Left ventricle myocardium superior (tissue), 1 donor: ENCODE measurements at places on chromosomes 3 and 15.

GRCh38 chr3:144112036-144112435, 140.4 kb downstream of the DIPK2A start:
- no peak for DNase-seq

GRCh38 chr3:126124896-126125295, 41.0 kb upstream of the SLC41A3 start:
- no peak for DNase-seq

- DNase-seq, result peak; percentile 48
These were observed 115.3 kb downstream of the MEGF11 start for GRCh38 chr15:66138096-66138783.

DNA sequence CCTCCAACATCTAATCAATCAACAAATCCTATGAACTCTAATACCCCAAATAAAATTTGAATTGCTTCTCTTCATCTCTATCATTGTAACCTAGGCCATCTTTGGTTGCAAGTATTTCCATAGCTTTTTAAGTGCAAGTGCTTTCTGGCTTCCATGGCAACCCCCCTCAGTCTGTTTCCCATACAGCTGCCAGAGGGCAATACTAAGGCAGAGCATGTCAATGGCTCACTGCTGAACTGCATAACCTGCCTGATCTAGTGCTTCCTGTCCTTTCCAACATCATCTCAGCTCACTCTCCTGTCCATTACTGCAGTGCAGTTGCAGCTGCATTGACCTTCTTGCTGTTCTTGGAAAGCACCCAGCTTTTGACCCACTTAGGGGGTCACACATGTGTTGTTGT, 198.4 kb downstream of the WNT5A start:
- no peak for DNase-seq

- DNase-seq, result no peak
These were observed 1.1 kb upstream of the VIPR1 start for GRCh38 chr3:42501321-42501680.

DNA sequence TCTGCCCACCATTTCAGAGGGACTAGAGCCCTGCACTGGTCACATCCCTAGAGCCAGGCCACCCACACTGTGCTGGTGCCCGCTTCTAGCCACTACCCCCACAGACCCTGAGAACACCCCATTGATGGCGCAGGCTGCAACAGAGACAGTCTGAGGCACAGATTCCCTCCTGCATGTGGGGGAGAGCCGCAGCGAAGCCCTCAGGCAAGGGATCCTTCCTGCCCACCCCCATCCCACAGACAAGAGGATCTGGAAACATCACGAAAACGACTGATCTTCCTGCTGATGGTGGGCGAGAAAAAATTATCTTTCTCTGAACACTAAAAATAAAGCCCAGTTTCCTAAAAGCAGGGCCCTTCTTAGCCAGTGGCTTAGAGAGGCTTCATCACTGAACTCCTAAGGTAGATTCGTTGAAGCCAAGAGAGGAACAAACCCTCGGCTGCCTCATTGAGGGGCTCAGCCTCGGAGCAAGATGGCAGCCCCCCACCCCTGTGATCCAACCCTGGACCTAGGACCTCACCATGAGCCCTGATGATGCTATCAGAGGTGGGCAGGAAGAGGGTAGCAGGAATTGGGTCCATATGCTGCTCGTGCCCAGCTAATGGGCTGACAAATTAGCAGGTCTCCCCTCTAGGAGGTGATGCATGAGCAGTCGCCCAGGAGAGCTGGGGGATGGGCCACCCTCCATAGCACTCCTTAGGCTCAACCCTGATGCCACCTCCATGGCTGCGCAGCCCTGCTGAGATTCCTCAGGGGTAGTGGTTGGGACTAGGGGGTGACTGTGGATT, 54.5 kb downstream of the CACNA2D2 start:
- no peak for DNase-seq

DNA sequence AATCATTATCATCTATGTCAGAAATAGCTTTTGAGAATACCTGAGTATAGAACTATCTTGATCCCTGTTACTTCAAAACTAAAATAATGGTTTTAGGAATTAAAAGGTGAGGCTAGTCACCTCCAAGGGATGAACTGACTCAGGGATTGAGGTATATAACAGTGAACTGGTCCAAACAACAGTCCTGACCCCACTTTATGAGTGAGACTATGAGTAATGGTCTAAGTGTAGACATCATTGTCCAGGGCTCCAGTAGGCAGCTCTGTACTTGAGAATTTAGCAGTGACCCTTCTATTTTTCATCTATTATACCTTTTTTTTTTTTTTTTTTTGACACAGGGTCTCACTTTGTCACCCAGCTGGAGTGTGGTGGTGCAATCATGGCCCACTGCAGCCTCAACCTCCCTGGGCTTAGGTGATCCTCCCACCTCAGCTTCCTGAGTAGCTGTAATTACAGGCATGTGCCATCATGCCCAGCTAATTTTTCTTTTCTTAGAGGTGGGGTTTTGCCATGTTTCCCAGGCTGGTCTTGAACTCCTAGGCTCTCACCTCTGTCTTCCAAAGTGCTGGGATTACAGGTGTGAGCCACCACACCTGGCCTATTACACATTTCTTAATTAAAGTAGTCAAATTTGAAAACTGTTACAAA, 36.3 kb downstream of the MLH1 start:
- DNase-seq, result no peak

- no peak for DNase-seq
These were observed 21.8 kb upstream of the MUSTN1 start for GRCh38 chr3:52856666-52857065.

DNA sequence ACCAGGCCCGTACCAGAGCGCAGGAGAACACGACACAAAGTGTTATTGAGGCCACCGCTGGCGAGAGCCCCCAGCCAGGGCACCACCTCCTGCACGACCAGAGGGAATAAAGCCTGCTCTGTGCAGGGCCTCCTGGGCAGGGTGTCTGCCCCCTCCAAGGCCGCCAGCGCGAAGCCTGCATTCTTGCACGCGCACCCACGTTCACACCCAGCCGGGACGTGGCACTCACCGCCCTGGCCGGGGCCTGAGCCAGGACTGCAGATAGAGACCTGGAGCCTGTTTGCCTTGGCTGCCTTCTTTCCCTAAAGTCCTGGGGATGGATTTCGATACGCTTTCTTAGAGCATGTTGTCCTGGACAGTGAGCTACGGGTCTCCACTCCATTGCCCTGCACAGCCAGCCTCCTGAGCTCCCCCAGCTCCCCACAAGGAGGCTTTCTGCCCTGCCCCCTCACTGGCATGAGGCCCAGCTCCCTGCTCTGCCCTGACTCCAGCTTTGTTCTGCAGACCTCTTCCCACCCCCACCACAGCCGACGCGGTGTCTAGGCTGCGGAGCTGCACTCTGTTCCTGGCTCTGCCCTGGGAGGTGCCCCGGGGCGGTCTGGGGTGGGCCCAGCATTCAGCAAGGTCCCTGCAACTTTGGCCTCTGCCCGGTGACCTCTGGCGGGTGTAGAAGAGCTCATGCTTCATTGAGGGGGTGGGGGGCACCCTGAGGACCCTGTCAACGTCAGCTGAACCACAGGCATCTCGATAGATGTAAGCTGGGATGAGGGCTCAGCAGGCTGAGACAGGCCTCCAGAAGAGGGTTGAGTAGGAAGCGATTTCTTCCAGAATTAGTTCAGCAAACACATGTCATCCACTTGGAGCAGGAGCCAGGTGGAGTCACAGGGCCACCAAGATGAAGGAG, 145.0 kb downstream of the LRRK1 start:
- peak; percentile 79 for DNase-seq

- DNase-seq, result peak; percentile 56
These were observed 13.2 kb upstream of the ATP2B2 start for GRCh38 chr3:10518506-10519150.

GRCh38 chr3:164640591-164640990, 437.7 kb downstream of the SI start:
- no peak for DNase-seq

- no peak for DNase-seq
These were observed 18.1 kb upstream of the LEKR1 start for GRCh38 chr3:156808025-156808424.

DNA sequence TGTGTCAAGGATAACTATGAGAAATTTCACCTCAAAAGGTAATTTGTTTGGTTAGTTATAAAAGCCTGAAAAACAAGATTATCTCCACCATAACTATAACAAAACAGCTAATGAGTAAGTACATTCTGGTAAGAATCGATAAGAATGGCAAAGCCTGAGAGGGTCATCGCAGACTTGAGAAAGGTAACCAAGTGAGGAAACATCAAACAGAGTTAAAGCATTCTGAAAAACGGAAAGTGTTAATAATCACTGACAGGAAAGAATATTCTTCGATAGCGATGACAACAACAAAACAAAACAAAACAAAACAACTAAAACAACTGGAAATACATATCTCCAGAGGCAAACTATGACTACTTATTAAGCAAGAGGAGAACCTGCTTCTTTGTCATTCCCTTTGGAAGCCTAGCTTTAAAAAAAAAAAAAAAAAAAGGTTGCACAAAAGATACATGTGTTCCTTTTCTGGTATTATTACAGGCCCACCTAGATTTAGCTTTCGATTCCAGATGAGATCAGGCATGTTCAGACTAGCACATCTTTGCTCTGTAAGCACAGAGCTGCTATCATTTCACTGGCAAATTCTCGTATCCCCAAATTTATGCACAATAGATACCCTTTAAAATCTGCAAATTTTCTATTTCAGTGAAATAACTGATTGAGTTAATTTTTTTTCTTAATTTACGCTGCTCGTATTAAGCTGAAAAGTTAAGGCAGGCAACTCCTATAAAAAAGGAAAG, 155.6 kb downstream of the TIGIT start:
- DNase-seq, result no peak

- DNase-seq, result no peak
These were observed 46.5 kb downstream of the FAM174B start for GRCh38 chr15:92608866-92609700.

GRCh38 chr15:100332231-100332630, 9.5 kb downstream of the ADAMTS17 start:
- DNase-seq, result no peak

DNA sequence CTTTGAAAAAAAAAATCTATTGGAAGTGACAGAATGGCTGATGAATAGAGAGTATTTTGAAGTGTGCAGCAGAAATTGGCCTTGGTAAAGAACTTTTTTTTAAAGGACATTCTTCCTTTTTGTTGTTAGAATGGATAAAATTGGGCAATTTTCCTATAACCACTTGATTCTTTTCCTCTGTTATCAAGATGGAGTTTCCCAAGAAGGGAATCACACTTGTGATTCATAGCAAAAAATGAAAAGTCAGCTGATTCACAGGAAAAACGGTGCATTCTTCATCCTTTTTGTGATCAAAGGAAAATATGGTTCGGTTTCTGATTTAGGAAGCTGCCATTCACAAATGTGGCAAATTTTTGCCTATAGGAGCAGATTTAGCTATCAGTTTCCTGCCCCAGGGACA, 486.8 kb downstream of the GBE1 start:
- no peak for DNase-seq

DNA sequence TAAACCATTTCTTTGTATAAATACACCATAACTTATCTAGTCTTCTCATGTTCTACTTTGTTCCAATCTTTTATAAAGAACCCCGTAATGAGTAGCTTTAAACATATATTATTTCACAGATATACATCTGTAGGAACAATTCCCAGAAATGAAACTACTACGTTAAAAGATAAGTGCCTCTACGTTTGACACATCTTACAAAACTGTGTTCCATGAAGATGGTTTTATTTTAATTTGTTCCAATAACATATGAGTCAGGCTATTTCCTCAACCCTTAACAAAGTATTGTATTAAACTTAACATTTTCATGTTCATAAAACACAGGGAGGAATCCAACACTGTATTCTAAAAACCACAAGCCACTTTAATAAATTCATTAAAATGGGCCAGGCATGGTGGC, 52.9 kb downstream of the TRPM7 start:
- DNase-seq, result no peak

DNA sequence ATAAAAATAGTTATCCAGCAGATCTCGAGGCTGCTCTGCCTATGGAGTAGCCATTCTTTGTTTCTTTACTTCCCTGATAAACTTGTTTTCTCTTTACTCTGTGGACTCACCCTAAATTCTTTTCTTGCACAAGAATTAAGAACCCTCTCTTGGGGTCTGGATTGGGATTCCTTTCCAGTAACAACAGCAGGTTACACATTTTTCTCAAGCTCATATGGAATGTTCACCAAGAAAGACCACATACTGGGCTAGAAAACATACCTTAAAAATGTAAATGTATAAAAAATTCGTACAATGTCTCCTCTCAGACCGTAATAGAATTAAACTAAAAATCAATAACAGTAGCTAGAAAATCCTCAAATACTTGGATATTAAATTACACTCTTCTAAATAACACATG, 299.2 kb downstream of the CNTN3 start:
- DNase-seq, result no peak

DNA sequence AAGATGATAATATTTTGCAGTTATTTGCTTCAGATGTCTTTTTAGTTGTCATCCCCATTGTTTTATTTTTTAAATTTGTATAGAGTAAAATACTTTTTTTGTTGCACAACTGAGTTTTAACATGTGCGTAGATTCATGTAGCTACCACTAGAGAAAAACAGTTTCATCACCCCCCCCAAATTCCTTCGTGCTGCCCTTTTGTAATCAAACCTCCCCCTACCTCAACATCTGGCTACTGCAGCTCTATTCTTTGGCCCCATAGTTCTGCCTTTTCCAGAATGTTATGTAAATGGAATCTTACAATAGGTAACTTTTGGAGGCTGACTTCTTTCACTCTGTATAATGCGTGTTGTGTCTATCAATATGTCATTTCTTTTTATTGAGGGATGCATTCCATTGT, 232.0 kb upstream of the RASGRP1 start:
- no peak for DNase-seq

DNA sequence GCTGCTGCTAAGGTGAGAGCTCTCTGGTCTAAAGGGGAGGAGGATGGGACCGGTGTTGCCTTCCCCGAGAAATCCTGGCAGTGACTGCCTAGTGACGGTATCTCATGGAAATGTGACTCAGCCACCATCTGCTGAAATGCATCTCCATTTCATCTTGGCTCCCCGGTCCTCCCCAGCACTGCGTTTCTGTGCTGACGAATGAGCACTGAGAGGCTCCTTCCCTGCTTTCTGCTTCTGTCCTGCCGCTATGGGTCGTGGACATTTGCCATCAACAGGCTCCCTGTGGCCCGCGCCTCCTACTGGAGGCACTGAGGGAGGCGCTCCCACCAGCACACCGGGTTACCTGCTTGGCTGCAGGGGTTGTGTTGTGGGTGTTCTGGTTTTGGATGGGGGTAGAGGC, 13.5 kb upstream of the SEC13 start:
- DNase-seq, result no peak

DNA sequence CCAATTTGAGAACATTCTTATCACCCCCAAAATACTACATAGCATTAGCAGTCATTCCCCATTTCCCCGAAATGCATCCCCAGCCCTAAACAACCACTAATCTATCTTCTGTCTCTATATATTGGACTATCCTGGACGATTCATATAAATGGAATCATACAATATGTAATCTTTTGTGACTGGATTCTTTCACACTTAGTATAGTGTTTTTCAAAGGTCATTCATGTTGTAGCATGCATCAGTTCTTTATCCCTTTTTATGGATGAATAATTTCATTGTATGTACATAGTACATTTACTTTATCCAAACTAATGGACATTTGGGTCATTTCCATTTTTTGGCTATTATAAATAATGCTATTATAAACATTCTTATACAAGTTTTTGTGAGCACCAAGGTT, 27.5 kb upstream of the EIF1B start:
- DNase-seq, result no peak
